ENCODE measurements at places on chromosomes 7 and 10. TPM values are rescaled to one million over a fixed set of nuclear protein-coding genes. Genes with fewer than 3 reads are reported as not detected.

- no peak for DNase-seq
These were observed 633.0 kb upstream of the MKI67 start for GRCh38 chr10:128759174-128759573.

DNA sequence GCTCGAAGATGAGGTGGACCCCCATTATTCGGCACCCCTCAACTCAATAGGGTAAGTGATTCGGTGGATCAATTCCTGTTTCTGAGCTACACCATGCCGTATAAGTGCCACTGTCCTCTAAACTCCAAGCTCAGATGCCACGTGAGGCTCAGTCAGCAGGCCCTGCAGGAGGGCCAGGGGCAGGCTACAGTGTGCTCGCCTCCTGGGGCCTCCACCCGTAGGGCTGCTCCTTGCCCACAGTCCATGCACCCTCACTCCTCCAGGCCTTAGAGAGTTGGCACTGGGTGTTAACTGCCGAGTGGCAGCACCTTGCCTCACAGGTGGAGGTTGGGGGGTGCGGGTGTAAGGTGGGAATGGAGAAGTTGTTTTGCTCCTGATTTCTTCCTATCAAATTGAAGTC lies 12.1 kb downstream of the C10orf53 start:
- DNase-seq = no peak

- peak; percentile 67 for DNase-seq
These were observed at the start of gene CAV1 for GRCh38 chr7:116524609-116525297. CAV1 (plus strand) TSS chr7:116525036; CDS start chr7:116525063, 27 bp downstream.

- no peak for DNase-seq
These were observed 16.5 kb downstream of the RRP12 start for GRCh38 chr10:97384641-97385040.

DNA sequence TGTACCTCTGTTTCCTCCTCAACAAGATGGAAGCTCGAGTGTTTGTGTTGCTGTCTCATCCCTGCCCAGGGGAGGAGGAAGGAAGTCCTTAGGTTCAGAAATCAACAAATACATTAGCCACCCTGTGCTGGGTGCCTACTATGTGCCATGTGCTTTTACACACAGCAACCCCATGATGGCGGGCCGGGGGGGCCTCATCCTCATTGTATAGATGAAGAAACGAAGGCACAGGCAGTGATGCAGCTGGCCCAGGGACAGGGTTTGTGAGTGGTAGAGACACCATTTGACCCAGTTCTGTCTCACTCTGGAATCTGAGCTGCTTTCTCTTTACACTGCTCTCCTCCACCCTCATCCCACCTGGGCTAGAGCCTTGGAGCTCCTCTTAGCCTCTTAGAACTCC lies 1.9 kb upstream of the CALHM2 start:
- DNase-seq = no peak

GRCh38 chr10:1137499-1138163 lies 81.4 kb downstream of the WDR37 start:
- no peak for DNase-seq

- DNase-seq = no peak
These were observed 83.3 kb upstream of the PAX2 start for GRCh38 chr10:100662067-100662466.

- no peak for DNase-seq
These were observed 223.9 kb upstream of the GLI3 start for GRCh38 chr7:42460933-42461332.

DNA sequence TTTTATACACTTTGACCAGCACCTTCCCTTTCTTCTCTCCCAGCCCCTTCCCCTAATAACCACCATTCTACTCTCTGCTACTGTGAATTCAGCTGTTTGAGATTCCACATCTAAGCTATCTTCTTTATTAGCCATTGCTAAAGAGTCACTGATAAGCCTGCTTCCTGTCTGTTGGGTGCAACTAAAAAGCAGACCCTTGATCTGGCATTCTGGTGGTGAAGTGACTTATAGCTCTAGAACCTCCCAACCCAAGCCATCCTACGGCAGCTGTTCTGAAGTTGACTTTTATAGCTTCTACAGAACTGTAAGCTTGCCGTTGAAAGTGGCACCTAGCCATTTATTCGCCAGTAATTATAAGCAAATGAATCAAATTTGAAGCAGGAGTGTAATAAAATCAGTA lies 105.6 kb downstream of the AHR start:
- DNase-seq = no peak

DNA sequence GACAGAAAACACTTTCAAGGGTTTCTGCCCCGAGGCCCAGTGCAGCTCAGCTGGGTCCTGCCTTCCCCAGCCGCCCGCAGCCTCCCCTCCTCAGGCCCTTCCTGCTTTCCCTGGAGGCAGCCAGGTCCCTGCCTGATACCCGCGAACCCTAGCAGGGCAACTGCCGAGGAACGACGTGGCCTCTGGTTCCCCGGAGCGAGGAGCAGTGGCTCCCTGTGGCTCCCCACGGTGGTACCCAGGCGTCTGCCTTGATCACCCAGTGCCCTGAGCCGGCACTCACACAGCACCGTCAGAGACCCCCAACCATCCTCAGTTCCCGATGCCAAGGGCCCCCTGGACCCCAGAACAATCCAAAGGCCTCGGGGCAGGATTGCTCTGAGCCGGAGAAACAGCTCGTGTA lies 58.3 kb downstream of the CFAP46 start:
- DNase-seq = no peak

DNA sequence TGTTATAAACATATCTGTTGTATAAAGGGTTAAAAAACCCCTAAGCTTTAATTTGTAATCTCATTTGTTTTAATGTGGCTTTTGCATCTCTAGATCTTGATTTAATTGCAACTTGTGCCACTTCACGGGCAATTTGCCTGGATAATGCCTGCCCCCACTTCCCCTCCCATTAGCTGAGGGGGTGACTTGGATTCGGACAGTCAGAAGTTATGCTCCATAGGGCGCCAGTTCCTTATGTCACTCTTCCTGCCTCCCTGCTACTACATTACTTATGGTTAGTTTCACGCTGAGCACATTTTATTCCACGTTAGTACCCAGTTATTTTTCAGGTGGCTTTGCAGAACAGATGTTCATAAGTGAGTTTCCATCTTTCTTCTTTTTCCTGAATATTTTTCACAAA lies 1015.2 kb upstream of the PHF14 start:
- DNase-seq = no peak

OPALIN gene
- total RNA-seq = not detected

PTF1A gene
- total RNA-seq = not detected

USP6NL gene
- 25.3 TPM for total RNA-seq

All from Calu3 (cell line).